Activated T-cell treated with anti-CD3 and anti-CD28 coated beads for 48 hours (primary cell): ENCODE measurements at places on chromosomes 3 and 15.

GRCh38 chr15:95563634-95564033 is 766.9 kb upstream of the NR2F2 start:
- no peak for DNase-seq

- DNase-seq: no peak
Measured at GRCh38 chr3:148255981-148256969, 441.4 kb upstream of the AGTR1 start.

GRCh38 chr3:142040941-142041491 is 108.3 kb downstream of the TFDP2 start:
- DNase-seq: no peak

DNA sequence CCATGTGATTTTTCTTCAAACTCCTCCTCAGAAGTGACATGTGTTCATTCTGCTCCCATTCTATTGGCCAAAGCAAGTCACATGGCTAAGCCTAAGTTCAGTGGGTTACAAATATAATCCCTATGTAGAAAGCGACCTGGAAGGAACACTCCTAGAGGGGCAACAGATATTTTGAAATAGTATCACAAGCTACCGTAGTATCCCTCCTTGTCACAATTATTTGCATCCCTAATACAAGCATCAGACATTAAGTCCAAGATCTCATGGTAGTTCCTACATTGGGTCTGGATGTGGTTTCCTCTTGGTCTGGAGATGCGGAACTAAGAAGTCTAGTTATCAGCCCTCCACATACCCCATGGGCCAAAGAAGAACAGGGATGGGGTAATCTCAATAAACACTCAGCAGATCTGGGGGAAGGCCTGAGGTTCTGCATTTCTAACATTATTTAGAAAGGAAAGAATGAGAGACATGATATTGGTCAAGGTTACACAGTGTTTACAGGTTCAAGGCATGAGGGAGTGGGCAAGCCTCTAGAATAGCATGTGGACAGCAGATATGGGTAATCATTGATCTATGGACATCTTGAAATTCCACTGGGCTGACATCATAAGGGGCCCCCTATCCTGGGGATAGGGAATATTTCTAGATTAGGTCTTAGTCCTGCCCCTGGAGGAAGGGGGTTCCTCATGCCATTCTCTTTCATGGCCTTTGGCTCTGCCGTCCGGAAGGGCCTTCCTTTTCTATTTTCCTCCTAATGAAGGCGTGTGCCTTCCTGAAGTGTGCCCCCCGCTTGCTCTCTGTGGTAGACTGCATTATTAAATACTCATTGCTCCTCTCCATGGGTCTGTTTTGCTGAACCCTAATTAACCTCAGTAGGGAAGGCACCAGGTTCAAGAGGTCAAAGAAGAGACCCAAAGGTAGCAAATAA is 17.8 kb upstream of the ABHD2 start:
- no peak for DNase-seq

- DNase-seq: no peak
Measured at GRCh38 chr3:8597219-8597853, 47.3 kb downstream of the SSUH2 start.

- no peak for DNase-seq
Measured at GRCh38 chr3:45092132-45093031, 53.8 kb downstream of the CDCP1 start.
